ENCODE measurements at places on chromosomes 5 and 9.

GRCh38 chr5:122882831-122883230 is 37.4 kb downstream of the SNX24 start:
- no peak for DNase-seq

DNA sequence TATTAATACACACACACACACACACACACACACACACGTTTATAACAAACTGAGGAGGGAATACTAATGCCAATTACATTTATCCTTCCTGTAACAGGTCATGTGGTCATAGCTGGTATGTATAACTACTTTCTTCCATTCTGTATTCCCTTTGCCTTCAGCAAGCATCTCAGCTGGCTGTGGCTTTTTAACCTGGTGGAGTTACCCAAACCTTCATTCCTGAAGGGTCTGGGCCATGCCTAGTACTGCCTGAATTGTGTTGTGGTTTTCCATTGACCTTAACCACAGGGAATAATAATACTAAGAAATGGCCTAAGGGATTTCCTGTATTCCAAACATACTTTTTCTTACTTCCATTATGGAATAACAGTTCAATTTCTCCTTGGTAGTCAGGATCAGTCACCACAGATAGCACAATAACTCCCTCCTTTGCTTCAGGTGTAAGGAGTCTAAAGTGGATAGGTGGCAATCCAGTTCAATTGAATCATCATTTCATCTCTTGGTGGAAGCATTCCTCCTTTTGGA is 222.2 kb upstream of the MEF2C start:
- DNase-seq = no peak

DNA sequence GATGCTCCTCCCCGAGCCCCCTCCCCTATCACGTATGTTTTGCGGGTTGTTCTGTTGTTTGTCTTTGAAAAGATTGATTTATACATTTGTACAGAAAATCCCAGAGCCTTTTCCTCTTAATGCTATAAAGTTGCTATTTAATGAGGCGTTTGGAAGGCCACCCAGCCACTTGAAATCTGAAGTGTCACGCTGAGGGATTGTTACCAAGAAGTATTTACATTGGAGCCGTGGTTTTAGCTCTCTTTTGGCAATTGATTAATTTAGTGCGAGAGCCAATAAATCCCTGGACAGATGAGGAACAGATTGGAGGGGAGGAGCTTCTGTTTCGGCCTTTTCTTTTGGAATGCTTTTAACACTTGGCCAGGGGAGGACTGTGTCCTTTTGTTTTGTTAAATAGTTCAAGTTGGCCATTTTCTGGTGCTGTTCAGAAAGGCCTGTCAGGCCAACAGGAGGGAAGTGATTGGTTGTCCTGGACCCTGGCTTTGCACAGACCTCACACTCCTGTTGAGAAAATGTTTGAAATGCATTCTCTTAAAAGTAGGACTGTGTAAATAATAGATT is 250.2 kb downstream of the PDZD2 start:
- DNase-seq = no peak

GRCh38 chr9:127730262-127730661 is 4.8 kb downstream of the TOR2A start:
- DNase-seq = no peak

- no peak for DNase-seq
These were observed 50.0 kb upstream of the ADAMTSL1 start for GRCh38 chr9:18423791-18424531.

DNA sequence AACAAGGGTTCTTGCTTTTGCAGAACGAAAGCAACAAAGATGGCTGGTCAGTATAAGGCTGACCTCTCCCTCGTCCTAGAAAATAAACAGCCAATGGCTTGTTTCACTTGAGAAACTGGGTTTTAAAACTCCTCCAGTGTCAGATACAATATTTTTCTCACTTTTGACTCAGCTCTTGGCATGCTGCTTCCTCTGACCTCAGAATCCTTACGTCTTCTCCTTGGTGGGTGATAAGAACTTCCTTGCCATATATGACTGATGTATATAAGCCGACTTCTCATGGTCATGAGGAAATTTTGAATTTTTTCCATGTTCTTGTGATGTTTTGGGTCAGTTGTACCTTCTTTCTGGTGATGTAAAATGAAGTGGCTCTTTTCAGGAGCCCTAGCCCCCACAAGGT is 3.8 kb downstream of the ZNF618 start:
- no peak for DNase-seq

DNA sequence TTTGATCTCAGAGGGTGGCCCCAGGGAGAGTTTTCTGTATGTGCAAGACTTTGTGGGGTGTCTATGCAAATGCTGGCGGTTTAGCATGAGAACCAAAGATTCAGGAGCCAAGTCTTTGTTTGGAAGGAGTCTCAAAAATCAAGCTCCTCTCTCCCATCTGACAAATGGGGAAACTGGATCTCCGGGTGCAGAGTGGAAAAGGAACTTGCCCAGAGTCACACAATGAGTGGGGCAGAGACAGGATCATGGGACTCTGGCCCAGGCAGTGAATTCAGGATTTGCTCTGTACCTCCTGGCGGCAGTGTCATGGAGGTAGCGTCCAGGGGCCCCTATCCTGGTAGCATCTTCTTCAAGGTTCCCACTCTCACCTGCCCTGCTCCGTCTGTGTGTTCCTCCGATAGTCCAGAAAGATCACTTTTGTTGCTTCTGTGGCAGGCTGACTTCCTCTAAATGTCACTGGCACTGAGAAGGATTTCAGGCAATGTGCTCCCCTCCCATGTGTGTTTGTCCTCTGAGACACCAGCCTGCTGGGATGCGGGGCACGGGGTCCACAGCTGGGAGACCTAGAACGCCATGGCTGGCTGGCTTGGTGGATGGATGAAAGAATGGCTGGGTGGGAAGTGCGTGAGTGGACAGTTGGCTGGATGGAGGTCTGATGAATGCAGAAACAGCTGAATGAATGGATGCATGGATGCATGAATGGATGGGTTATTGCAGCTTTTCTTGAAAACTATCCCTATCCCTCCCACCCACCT is 3.6 kb downstream of the CCL19 start:
- DNase-seq = no peak

- DNase-seq = no peak
These were observed 2.5 kb downstream of the KDM3B start for GRCh38 chr5:138354926-138355378.

All from neural crest cell (in vitro differentiated cells).